ENCODE measurements at places on chromosomes 16 and 17.
A peak's percentile ranks its signal among the peaks of the same experiment; 100 is the strongest.

GRCh38 chr16:66476328-66477027, 49.4 kb downstream of the BEAN1 start:
- DNase-seq, result no peak

GRCh38 chr17:58580671-58581070, 66.2 kb upstream of the MTMR4 start:
- DNase-seq, result no peak

DNA sequence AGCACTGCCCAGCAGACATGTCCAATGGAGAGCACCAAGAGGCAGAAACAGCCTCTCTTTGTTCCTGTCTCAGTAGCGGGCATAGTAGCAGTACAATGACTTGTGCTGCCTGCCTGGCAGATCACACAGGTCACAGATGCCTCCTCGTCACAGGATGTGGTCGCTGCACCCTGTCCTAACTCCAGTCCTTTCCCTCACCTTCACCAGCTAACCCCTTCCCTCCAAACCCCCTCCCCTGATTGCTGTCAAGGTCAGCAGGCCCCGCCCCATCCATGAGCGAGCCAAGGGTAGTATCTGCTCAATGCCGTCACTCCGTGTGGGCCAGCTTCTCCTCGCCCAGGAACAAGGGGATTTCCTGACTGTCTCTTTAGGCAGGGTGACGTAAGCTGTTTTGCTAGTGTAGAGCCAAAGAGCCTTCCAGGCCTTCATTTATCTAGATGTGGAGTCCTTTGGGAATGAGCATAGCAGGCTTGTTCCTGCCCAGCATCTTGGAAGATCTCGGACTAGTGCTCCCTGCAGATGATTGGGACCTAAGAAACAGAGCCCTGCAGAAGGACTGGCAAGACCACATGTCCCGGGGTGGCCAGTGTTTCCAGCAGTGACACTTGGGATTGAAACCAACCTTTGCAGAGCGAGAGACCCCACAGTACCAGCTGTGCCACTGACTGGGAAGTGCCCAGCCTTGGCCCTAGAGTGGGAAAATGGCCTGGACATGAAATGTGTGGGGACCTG, 75.9 kb upstream of the TNRC6C start:
- DNase-seq, result peak; percentile 95

- no peak for DNase-seq
Measured at GRCh38 chr17:73224663-73225305, 31.9 kb downstream of the COG1 start.

DNA sequence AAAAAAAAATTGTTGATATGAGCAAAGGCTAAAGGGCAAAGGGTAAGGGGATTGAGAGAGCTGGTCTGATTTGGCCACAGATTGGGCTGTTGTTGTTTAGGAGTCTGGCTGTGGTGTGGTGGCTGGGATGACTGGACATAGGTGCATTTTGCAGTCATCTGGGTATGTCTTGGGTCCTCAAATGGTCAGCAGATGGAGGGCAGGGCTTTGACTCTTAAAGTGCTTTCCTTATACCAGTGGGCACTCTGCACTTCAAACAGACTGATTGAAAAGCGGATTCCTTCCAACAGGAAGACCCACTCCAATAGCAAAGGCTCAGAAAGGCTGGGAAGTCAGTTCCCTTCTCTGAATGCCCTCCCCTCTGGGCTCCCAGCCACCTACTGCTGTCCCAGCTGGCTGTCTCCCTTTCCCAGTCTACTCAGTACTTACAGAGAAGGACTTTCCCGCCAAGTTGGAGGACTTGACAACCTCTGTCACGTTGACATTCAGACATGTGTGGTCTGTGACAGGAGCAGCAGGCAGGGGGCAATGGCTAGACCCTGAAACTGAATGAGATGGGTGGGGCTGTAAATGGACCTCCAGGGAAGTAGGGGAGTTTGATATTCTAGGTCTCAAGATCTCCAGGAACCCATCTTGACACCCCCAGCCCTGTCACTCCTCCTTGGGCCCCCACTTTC, 19.6 kb upstream of the MFSD6L start:
- no peak for DNase-seq

- DNase-seq, result no peak
Measured at GRCh38 chr16:77273815-77274214, 74.6 kb downstream of the SYCE1L start.

- no peak for DNase-seq
Measured at GRCh38 chr16:72501739-72502593, 330.0 kb upstream of the PMFBP1 start.

- no peak for DNase-seq
Measured at GRCh38 chr17:80755650-80756405, 211.2 kb downstream of the RPTOR start.

- no peak for DNase-seq
Measured at GRCh38 chr17:27430882-27431491, 25.3 kb upstream of the KSR1 start.

GRCh38 chr16:89784406-89784805, 32.0 kb downstream of the FANCA start:
- peak; percentile 14 for DNase-seq
